ENCODE measurements at places on chromosomes 3 and 15.

DNA sequence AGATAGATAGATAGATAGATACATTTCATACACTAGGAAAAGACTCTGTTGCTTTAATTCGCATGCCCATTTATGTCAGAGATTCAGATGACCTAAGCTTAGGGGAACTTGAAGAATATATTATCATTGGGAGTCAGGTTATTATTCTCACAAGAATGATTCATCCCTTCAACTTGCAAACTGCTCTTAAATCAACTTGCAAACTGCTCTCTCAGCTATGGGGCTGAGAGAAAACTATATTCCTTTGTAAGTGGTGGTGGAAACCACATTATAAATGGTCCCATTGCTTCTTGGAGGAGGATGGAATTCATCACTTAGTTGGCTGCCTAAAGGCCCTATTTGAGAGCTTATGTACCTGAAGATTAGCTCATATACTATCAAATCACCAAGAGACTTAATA, 160.9 kb upstream of the STAC start:
- DNase-seq, result no peak

- DNase-seq, result peak; percentile 74
These were observed at the start of gene LYSMD2 for GRCh38 chr15:51737522-51738305. Gene LYSMD2 (minus strand): TSS chr15:51737655. CDS start chr15:51737622, 33 bp downstream.

- no peak for DNase-seq
These were observed 66.4 kb downstream of the TFG start for GRCh38 chr3:100775669-100776068.

DNA sequence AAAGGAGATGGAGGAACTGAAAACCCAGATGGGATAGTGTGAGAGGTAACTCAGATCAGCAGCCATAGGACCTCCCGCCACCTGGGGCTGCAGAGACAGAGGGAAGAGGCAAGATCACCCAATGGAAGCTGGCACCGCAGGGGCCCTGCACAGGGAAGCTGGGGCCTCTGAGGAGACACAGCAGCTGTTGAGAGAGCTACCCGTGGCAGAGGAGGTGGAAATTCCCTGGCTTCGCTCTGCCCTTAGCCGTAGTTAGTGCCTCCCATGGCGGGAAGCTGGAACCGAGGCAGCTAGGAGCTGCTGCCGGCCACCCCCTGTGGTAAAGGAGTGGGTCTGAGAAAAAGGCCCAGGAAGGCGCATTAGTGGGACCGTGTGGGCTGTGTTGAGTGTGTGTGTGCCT, 18.0 kb upstream of the PLXNA1 start:
- DNase-seq, result no peak

- no peak for DNase-seq
These were observed 68.6 kb downstream of the ADCY5 start for GRCh38 chr3:123380261-123380660.

GRCh38 chr3:142278451-142278850, 53.1 kb upstream of the GK5 start:
- DNase-seq, result no peak

- no peak for DNase-seq
These were observed 103.1 kb upstream of the SKOR1 start for GRCh38 chr15:67722030-67722817.

- DNase-seq, result no peak
These were observed 19.1 kb downstream of the ST6GAL1 start for GRCh38 chr3:186949281-186949982.

GRCh38 chr15:51155016-51155580, 60.4 kb upstream of the TNFAIP8L3 start:
- DNase-seq, result no peak

DNA sequence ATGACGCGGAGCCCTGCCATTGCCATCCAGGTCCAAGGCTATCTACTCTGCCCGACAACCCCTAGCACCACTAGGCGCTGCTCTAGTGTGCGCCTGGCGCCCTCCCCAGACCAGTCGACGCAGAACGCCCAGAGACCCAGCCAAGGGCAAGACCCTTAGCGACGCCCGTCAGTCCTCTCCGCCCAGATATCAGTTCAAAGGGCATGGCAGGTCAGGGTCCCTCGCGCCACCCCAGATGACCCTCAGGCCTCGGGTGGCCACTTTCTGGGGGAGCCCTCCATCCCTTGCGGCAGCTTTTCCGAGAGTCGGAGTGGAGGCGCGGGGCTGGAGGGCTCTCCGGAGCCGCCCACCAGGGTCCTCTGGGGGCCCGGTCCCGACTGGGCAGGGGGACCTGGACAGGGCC, 371 bp upstream of the CLSTN2 start:
- DNase-seq, result no peak

- DNase-seq, result no peak
These were observed 141.4 kb downstream of the AGBL1 start for GRCh38 chr15:86221119-86221518.

DNA sequence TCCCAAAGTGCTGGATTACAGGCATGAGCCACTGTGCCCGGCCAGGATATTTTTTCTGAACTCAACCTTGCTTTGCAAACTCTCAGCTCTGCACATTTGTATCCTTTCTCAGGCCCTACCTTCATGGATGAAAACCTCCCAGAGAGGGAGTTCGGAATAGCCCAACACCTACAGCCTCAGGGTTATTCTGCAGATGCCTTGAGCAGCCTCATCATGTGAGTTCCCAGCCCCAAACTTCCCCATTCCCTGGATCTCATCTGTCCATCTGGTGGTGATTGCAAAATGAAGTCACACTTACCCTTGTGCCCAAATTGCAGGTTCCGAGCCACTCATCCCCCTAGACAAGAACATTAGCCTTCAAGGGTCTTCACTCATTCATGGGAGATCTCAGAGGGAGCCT, 39.9 kb upstream of the KLHL25 start:
- no peak for DNase-seq

GRCh38 chr3:14581334-14582044, 41.3 kb upstream of the GRIP2 start:
- DNase-seq, result no peak

- DNase-seq, result no peak
These were observed 59.9 kb downstream of the HACD2 start for GRCh38 chr3:123524981-123525380.

DNA sequence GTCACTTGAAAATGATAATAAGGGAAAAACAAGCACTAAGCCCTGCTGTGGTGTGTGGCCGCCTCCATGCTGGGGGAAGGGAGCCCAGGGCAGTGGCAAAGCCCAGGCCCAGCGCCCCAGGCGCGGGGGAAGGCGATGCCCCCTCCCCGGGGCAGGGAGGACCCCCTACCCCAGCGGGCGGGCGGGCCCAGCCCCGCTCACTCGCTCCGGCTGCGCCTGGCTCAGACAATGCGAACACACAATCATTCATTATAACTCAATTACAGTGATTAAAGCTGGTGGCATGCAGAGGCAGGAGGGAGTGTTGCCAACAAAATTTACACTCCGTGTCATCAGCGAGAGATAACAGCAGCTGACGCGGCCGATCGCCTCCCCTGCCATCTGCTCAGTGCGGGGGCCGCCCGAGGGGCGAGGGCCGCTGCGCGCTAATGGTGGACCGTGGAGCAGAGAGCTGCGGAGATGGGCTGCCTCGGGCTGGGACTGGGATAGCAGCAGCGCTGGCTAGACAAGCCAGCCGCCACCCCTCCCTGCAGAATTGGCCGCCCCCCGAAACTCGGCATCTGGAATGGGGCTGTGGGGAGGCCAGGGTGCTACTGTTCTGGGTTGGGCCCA, 64.1 kb downstream of the TLE3 start:
- DNase-seq, result no peak

DNA sequence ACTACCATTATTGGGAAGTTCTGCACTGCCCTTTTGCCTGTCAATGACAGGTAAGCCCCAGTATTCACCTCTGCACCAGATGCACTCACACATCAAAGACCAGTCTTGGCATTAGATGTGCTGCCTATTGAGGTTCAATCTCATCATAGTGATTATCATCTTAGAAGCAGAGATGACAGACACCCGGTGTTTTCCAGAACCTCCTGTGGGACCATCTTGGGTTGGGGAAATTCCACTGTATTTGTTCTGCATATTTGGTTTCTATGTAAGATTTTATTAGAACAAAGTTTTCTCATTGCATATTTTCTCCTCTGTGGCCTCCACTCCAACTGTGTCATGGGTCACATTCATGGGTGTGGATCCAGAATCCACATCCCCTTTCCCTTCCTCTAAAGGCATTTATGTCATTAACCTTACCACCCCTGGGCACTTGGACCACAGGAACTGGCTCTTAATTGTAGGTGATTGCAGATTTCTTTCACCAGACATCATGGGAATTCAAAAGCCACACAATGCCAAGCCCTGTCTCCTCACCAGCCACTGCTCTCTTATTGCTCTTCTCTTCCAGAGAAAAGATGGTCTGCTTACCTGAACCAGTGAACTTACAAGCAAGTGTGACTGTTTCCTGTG, 31.2 kb downstream of the PLA1A start:
- DNase-seq, result no peak

GRCh38 chr3:71646971-71647370, 63.4 kb upstream of the FOXP1 start:
- no peak for DNase-seq

DNA sequence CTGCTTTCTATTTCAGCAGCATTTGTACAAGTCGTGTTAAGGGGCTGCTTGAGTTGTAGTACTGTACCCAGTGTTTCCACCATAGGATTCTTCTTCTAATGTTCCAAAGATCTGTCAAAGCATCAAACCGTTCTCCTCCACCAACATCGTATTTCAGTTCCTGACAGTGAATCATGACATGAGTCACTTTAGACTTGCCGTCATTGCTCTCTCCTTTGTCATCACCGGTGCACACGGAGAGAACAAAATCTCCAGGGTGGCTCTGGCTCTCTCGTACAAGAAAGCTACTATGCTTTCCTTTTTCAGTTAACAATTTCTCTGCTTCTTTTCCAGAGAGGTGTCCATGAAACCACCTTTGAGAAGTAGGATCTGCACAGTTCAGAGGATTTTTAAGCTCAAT, 270.9 kb upstream of the CCDC54 start:
- no peak for DNase-seq

- no peak for DNase-seq
These were observed 110.3 kb upstream of the TMEM108 start for GRCh38 chr3:132927896-132928295.

- DNase-seq, result no peak
These were observed 47.1 kb downstream of the FAH start for GRCh38 chr15:80199869-80200268.

DNA sequence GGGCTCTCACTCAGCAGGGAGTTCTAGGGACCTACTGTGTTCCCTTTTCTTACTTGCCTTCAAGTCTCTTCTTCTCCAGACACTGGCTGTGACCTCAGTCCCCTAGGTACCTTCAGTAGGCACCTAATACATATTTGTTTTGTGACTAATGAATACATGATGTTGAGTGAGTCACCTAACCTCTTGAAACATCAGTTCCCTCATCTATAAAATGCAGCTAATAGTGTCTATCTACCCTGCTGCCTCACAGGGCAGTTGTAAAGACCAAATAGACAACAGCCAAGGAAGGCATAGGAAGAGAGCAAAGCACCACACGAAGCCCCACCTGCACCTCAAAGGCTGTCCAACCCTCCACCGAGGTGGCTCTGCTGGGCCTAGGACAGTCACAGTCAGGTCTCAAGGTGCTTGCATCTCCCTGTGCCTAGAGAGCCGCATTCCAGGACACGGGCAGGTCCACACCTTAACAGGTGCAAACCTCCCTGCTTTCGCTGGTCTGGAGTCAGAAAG, 29.1 kb downstream of the DAPK2 start:
- no peak for DNase-seq

GRCh38 chr3:17076940-17077605, 192.3 kb downstream of the PLCL2 start:
- DNase-seq, result no peak

DNA sequence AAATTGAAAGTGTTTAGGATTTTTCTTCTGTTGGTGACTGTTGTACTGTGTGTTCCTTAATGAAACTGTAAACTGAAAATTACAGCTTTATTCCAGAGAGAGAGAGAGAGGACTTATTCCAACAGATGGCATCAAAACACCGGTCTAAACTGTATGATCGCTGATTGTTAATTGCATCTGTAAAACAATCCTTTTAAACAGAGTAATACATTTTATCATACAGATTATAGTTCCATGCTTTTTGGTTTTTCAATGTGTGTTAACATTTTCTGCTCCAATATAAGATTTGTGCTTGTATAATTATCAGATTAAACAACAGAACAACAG, 289.7 kb upstream of the DNAJC19 start:
- no peak for DNase-seq

- DNase-seq, result no peak
These were observed 462.2 kb downstream of the PLOD2 start for GRCh38 chr3:145698749-145699148.

GRCh38 chr15:23642413-23643044, 5.1 kb downstream of the MAGEL2 start:
- peak; percentile 20 for DNase-seq

GRCh38 chr15:89030311-89030710, 57.9 kb upstream of the ABHD2 start:
- DNase-seq, result no peak

- DNase-seq, result no peak
These were observed 80.3 kb downstream of the CPN2 start for GRCh38 chr3:194270627-194271459.

- no peak for DNase-seq
These were observed 644.1 kb downstream of the RBMS3 start for GRCh38 chr3:29924783-29925561.

DNA sequence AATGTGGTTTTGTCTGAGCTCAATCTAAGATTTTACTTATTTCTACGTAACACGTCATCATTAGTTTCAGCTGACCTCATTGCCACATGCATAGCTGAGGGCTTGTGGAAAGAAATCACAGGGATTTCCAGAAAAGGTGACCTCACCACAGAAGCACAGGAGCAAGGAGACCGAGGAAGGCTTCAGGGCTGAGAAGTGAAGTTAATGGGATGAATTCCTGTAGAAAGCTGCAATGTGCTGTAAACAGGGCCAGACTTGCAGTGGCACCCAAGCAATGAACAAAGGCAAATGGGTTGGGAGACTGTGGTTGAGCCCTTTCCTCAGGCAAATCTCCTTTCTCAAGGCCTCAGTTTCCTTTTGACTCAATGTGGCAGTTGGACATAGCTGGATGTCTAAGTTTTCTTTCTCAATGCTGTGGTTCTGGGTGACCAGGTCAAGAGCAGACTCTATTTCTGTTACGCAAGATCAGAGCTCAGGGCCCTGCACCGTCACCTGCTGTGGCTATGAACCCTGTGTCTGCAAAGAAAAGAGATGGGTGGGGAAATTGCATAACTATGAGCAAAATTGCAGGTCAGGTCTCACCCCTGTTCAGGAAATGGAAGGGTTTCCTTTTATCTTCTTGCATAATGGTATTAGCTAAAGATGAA, 252.2 kb upstream of the TBL1XR1 start:
- no peak for DNase-seq

- no peak for DNase-seq
These were observed 3.3 kb downstream of the VPS8 start for GRCh38 chr3:184815046-184815930.
